ENCODE measurements at places on chromosomes 6 and 20. TPM values are rescaled to one million over a fixed set of nuclear protein-coding genes. Genes with fewer than 3 reads are reported as not detected.

- DNase-seq, result no peak
- H3K27ac ChIP-seq, result no peak overlapping the region
- H3K4me1 ChIP-seq, result peaks cover 6% of the 10 kb centered on the region
- no peaks in the 10 kb centered on the region for H3K27me3 ChIP-seq
- H3K36me3 ChIP-seq, result no peaks in the 10 kb centered on the region
- H3K4me3 ChIP-seq, result no peak overlapping the region
These were observed 30.7 kb downstream of the CHD6 start for GRCh38 chr20:41587523-41587922.

DNA sequence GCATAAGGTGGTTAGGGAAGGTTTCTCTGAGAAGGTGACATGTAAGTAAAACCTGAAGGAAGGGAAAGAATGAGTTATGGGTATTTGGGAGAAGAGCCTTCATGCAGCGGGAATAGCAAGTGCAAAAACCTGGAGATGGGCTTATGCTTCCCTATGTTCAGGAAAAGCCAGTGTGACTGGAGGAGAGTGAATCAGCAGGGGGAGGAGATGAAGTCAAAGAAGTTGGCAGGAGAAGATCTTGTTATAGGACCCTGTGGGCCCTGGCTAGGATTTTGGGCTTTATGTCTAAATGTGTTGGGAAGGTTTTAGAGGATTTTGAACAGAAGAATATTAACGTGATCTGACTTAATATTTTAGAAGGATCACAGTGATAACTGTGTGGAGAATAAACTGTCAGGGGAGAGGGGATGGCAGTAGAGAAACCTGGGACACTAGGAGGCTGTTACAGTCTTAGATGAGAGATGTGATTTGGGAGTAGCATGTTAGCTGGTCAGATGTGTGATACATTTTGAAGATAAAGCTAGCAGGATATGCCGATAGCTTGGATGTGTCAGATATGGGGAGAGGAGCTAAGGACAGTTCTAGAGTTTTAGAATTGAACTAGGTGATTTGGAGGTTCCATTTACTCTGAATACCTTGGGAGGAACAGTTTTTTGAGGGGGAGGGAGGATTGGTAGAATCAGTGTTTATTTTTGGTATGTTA is 41.0 kb downstream of the PHF3 start:
- no peak for DNase-seq
- H3K4me3 ChIP-seq, result no peak overlapping the region
- peaks cover 12% of the 10 kb centered on the region for H3K4me1 ChIP-seq
- H3K27ac ChIP-seq, result no peak overlapping the region
- no peaks in the 10 kb centered on the region for H3K36me3 ChIP-seq

DNA sequence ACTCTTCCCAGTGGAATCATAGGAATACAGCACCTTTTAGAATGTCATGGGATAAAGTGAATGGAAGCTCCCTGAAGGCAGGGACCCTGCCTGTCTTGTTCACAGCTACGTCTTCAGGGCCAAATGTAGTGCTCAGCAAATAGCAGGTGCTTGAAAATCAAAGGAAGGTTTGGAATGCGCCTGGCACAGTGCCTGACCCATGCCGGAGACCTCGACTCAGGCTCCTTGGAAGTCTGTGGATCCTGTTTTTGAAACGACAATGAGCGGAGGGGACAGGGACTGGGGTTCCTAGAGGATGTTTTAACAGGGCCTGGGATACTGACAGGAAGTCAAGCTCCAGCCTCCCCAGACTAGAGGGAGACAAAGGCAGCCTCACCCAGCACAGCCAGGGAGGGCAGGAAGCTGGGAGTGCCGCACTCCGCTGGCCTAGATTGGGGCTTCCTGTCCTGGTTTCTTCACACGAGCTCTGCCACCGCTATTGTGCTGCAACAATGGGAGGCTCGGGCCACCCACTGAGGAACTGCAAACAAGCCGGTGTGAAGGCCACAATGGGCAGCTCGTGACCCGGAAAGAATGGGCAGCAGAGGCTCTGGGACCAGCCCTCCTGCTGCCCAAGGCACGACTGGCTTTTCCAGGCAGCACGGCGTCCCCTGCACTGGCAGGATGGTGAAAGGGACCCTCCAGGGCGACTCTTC is 76.7 kb downstream of the PREX1 start:
- peak; percentile 73 for DNase-seq
- H3K4me1 ChIP-seq, result no peaks in the 10 kb centered on the region
- H3K4me3 ChIP-seq, result no peak overlapping the region

DNA sequence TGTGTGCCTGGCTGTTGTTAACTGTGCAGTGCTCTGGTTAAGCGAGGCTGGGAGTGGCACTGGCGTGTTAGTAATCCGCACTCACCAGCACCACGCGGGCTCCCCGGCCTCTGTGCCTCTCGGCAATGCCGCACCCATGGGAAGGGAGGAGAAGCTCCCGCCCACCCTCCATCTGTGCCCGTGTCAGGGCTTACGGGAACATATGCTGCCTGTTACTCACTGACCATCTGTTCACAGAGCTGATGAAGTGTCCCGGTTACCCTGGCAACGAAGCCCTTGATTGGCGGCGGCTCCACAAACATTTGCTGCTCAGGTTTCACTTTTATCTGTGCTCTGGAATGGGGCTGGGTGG is 114.7 kb downstream of the PSMB1 start:
- peak; percentile 67 for DNase-seq
- peak overlapping the region; percentile 34 for H3K4me3 ChIP-seq
- H3K4me1 ChIP-seq, result peaks cover 12% of the 10 kb centered on the region
- no peak overlapping the region for H3K27ac ChIP-seq
- no peaks in the 10 kb centered on the region for H3K27me3 ChIP-seq

DNA sequence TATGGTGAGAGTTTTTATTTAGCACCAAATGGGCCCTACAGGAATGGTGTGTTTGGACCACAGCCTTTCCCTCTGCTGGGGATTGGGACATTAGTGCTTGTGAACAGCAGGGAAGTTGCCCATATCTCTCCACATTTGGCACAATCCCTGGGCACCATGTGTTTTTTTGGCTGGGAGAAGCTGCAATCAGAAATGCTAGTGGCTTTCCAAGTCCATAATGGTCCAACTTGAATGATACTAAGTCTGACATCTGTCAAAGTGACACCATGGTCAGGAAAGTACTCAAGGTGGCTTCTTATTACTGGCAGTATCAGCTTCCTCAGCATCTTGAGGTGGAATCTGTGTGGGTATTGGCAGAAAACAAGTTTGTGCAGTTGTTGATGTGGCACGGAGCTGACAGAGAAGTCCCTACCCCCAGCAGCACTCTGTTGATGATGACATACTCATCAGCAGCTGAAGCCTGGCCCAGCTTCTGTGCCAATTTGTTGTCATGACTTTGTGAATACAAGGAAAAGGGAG is 53.0 kb downstream of the SASH1 start:
- H3K27me3 ChIP-seq, result no peaks in the 10 kb centered on the region
- no peak overlapping the region for H3K4me3 ChIP-seq
- H3K4me1 ChIP-seq, result peaks cover 58% of the 10 kb centered on the region
- no peaks in the 10 kb centered on the region for H3K36me3 ChIP-seq

DNA sequence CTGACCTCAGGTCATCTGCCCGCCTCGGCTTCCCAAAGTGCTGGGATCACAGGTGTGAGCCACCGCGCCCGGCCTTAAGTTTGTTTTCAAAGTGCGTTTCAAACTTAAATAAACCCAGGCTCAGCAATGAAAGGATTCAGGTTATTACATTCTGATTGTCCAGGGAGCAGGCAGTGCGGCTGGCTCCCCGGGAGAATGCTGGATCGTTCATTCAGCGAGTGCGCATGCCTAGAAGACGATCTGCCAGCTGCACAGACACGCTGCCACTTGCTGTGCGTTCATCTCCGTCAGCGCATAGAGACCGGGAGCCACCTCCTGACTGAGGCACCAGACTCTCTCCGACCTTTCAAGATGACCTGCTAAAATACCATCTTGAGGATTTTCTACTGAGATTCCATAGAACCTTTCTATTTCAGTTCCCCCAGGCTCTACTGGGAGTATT is 163.9 kb upstream of the ZNF217 start:
- no peaks in the 10 kb centered on the region for H3K4me1 ChIP-seq
- no peaks in the 10 kb centered on the region for H3K27me3 ChIP-seq
- DNase-seq, result no peak
- H3K27ac ChIP-seq, result no peak overlapping the region

- no peak overlapping the region for H3K27ac ChIP-seq
- H3K27me3 ChIP-seq, result no peaks in the 10 kb centered on the region
- no peaks in the 10 kb centered on the region for H3K36me3 ChIP-seq
- no peak for DNase-seq
- H3K4me3 ChIP-seq, result no peak overlapping the region
These were observed 12.0 kb downstream of the ANGPT4 start for GRCh38 chr20:904039-904545.

DNA sequence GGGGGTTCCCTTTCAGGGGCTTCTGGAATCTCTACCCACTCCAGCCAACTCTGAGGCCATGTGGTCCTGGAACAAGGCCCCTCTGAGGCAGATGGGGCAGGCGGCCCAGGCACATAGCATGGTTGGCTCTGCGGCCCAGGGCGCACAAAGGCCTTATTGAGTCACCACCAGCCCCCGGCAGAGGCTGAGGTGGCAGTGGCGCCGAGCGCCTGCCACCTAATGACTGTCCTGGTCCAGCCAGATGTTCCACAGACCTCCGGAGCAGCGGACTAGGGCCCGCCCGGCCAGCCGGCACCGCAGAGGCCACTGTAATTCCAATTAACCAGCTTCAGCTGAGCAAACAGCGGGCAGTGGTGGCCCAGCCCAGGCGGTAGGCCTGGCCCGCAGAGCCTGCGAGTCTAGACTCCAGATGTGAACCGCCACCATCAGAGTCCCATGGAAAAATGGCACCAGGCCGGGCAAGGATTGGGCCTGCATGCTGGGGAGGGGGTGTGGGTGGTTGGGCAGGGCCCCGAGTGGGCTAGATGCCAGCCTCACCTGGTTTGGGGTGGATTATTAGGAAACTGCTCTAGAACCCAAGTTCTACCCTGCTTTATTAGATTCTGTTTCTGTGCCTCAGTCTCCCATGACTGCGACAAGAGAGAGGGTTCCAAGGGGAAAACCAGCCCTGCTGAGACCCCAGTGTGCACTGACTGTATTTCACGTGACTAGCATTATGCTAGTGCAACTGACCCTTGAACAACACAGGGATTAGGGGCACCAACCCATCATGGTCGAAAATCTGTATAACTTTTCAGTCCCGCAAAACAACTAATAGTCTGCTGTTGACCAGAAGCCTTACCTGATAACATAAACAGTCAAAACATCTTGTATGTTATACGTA is 34.1 kb upstream of the ID1 start:
- H3K27me3 ChIP-seq, result no peaks in the 10 kb centered on the region
- DNase-seq, result no peak
- no peak overlapping the region for H3K4me3 ChIP-seq
- peak overlapping the region; percentile 95 for H3K27ac ChIP-seq
- H3K36me3 ChIP-seq, result peaks cover 3% of the 10 kb centered on the region

DNA sequence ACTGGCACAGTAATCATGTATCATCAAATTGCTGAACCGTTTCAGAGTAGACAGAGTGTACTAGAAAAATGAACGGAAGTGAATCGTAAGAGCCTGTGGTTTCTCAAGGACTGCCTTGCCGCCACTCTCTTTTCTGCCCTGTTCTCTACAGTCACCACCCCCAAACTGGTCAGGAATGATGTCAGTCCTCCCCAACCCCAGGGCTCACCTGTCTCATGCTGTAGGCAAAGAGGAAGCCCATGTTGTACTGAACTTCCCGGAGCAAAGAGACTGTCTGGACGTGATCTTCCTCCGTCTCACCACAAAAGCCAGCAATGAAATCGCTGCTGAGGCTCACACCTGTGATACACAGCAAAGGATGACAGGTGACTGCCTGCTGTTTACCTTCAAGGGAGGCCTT is 31.0 kb downstream of the CDK5RAP1 start:
- no peaks in the 10 kb centered on the region for H3K27me3 ChIP-seq
- no peak overlapping the region for H3K27ac ChIP-seq
- H3K4me3 ChIP-seq, result no peak overlapping the region
- H3K4me1 ChIP-seq, result no peaks in the 10 kb centered on the region
- DNase-seq, result no peak
- peaks cover 6% of the 10 kb centered on the region for H3K36me3 ChIP-seq

GRCh38 chr6:150251566-150252186 is 108.8 kb downstream of the PPP1R14C start:
- H3K27me3 ChIP-seq, result no peaks in the 10 kb centered on the region
- DNase-seq, result no peak
- H3K27ac ChIP-seq, result no peak overlapping the region
- no peaks in the 10 kb centered on the region for H3K36me3 ChIP-seq
- peaks cover 3% of the 10 kb centered on the region for H3K4me1 ChIP-seq

DNA sequence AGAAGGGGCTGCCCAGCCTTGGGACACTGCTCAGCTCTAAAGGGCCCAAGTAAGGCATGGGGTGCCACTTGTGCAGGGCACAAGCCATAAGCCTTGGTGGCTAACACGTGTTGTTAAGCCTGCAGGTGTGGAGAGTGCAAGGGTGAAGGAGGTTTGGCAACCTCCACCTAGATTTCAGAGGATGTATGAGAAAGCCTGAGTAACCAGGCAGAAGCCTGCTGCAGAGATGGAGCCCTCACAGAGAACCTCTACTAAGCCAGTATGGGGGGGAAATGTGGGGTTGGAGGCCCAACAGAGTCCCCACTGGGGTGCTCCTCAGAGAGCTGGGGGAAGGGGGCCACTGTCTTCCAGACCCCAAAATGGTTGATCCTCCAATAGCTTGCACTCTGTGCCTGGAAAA is 32.6 kb downstream of the SERINC1 start:
- no peaks in the 10 kb centered on the region for H3K4me1 ChIP-seq
- H3K27me3 ChIP-seq, result no peaks in the 10 kb centered on the region
- H3K27ac ChIP-seq, result no peak overlapping the region
- no peak overlapping the region for H3K4me3 ChIP-seq
- H3K36me3 ChIP-seq, result peaks cover 86% of the 10 kb centered on the region

GRCh38 chr6:119966484-119966883 is 616.9 kb upstream of the MAN1A1 start:
- no peak overlapping the region for H3K4me3 ChIP-seq
- no peaks in the 10 kb centered on the region for H3K4me1 ChIP-seq
- no peak for DNase-seq
- no peak overlapping the region for H3K27ac ChIP-seq
- no peaks in the 10 kb centered on the region for H3K27me3 ChIP-seq
- H3K36me3 ChIP-seq, result no peaks in the 10 kb centered on the region

DNA sequence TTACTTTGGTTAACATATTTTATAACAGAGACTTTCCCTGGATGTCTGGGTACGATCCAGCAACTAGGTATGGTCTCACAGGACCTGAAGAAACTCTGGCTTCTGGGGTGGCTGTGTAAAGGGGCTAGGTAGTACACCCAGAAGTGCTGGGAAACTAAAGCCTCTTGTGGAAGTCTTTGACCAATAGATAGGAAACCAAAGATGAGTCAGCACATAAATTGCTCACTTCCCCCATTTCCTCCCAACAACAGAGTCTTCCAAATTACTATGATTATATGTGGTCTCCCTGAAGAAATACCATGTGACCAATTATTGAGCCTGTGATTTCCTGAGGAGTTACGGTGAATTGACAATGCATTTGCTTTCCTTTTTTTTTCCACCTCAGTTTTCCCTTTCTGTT is 26.8 kb upstream of the TBX18 start:
- H3K27me3 ChIP-seq, result no peaks in the 10 kb centered on the region
- H3K4me3 ChIP-seq, result no peak overlapping the region
- no peaks in the 10 kb centered on the region for H3K36me3 ChIP-seq
- H3K27ac ChIP-seq, result no peak overlapping the region

GRCh38 chr6:1762203-1762602 is 152.5 kb downstream of the FOXC1 start:
- no peaks in the 10 kb centered on the region for H3K36me3 ChIP-seq
- no peaks in the 10 kb centered on the region for H3K27me3 ChIP-seq
- no peak for DNase-seq
- H3K4me1 ChIP-seq, result peaks cover under 1% of the 10 kb centered on the region

The IPCEF1 gene
- polyA plus RNA-seq, result 0.15 TPM

The SYNJ2 gene
- 14.5 TPM for polyA plus RNA-seq

The EBF4 gene
- 3.3 TPM for polyA plus RNA-seq

The SLC22A1 gene
- not detected for polyA plus RNA-seq

The KCNG1 gene
- 0.99 TPM for polyA plus RNA-seq

The ADGRF4 gene
- polyA plus RNA-seq, result 0.01 TPM

The FAM217B gene
- polyA plus RNA-seq, result 8.3 TPM
